ENCODE measurements at places on chromosomes 5 and 9.

DNA sequence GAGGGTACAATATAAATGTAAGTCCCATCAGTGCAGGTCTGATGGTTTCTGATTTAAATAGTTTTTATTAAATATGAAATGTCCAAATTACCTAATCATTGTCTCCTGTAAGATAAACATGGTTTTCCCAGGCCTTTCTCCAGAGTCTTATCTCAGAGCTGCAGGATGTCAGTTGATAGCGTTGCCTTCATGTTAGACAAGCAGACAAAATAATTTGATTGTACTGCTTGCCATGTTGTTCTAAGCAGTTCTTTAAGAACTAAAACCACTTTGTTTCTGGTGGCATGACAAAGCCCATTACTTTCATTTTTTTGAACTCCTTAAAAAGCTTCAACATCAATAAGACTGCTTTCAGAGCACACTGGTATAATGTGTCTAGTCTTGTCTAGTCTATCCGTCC lies 1073.5 kb downstream of the MAT2B start:
- no peak for DNase-seq

DNA sequence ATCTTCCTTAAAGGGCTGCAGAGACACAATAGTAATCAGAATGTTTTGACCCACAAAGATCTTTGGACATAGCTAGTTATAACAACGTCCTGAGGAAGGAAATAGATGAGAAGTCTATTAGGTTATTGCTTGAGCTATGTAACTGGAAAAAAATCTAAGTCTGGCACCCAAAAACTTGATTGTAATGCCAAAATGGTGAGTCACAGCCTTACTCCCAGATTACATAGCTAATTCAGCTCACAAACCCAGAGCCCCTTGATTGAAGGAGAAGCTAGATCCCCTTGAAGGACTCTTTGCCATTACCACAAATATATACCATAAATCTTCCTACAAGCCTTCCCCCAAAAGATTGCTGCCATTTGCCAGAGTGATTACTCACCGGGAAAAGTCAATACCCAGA lies 341.8 kb upstream of the KIF2A start:
- DNase-seq: no peak

GRCh38 chr5:17665836-17666235 lies 31.6 kb downstream of the TAF11L14 start:
- no peak for DNase-seq

- DNase-seq: no peak
Observed at GRCh38 chr5:89546657-89547056, 663.7 kb upstream of the MEF2C start.

GRCh38 chr9:85716031-85716877 lies 25.5 kb downstream of the AGTPBP1 start:
- no peak for DNase-seq
